ENCODE measurements at places on chromosomes 5 and 9. TPM values are rescaled to one million over a fixed set of nuclear protein-coding genes. Genes with fewer than 3 reads are reported as not detected.
A peak's percentile ranks its signal among the peaks of the same experiment; 100 is the strongest.

DNA sequence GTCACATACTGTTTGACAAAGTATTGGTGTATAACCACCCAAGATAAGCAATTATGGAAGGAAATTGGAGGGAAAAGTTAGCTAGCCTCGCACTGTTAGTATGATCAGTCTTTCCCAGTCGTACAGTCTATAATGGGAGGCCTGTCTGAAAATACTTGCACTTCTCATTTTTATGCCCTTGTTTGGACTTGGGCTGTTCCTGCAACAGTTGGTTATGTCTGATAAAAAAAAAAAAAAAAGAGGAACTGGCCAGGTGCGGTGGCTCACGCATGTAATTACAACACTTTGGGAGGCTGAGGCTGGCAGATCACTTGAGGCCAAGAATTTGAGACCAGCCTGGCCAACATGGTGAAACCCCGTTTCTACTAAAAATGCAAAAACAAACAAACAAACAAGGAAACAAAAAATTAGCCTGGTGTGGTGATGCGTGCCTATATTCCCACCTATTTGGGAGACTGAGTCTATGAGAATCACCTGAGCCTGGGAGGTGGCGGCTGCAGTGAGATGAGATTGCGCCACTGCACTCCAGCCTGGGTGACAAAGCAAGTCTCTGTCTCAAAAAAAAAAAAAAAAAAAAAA lies 58.3 kb upstream of the ANKRD33B start:
- no peaks in the 10 kb centered on the region for H3K27me3 ChIP-seq
- DNase-seq, result no peak
- H3K4me1 ChIP-seq, result peaks cover 11% of the 10 kb centered on the region
- H3K4me3 ChIP-seq, result no peak overlapping the region

- H3K4me1 ChIP-seq, result no peaks in the 10 kb centered on the region
- H3K27me3 ChIP-seq, result no peaks in the 10 kb centered on the region
- H3K27ac ChIP-seq, result no peak overlapping the region
Measured at GRCh38 chr9:6944093-6944551, 186.3 kb downstream of the KDM4C start.

DNA sequence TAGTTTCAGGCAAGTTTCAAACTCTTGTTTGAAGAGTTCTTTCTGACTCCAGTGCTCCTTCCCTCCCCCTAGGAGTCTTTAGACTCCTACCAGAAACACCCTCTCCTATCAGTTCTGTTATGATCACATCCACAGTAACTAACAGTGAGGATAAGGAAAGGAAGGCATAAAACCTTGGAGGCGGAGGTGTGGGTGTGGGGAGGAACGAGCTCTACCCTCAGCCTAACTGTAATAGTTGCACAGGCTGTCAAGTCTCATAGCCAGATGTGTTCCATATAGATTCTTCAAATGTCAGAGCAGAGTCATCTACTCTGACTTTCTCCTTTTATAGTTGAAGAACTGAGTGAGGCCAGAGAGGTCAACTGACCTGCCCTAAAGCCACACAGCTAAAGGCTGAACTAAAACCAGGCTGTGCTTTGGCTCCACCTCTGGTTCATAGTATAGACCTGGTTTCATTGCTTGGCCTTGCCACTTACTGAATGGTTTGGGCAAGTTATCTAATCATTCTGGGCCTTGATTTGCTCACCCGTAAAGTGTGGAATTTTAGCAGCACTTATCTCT lies 34.4 kb upstream of the PIK3R1 start:
- no peak overlapping the region for H3K4me3 ChIP-seq
- no peak overlapping the region for H3K27ac ChIP-seq
- no peaks in the 10 kb centered on the region for H3K27me3 ChIP-seq
- no peak for DNase-seq
- H3K36me3 ChIP-seq, result no peaks in the 10 kb centered on the region
- no peaks in the 10 kb centered on the region for H3K4me1 ChIP-seq

DNA sequence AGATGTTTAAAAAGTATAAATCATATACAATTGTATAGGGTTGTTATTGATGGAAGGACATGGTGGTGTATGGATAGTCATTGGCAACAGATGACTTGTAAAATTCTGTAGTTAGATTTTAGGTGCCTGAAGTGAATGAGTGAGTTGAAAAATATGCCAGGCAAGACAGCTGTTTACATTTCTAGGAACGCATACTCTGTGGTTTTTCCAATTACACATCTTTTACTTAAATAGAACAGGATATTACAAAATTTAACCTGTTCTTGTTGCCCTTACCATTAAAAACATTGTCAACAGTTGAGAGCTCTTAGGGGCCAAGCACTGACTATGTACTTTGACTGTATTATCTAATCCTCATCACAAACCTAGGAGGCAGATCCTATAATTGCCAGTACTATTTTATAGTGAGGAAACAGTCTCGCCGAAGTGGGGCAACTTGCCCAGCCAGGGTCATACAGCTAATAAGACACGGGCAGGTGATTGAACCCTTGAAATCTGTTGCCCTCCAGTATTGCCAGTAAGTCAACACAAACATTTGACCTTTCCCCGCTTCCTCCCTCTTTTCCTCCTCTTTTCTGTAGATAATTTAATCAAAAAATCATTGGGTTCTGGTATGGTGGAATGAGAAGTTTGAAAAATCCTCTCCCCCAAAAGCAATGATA lies 88.6 kb downstream of the MACROH2A1 start:
- H3K4me3 ChIP-seq, result no peak overlapping the region
- H3K27ac ChIP-seq, result no peak overlapping the region
- H3K36me3 ChIP-seq, result no peaks in the 10 kb centered on the region
- no peak for DNase-seq
- peaks cover 15% of the 10 kb centered on the region for H3K4me1 ChIP-seq
- peaks cover 12% of the 10 kb centered on the region for H3K27me3 ChIP-seq

DNA sequence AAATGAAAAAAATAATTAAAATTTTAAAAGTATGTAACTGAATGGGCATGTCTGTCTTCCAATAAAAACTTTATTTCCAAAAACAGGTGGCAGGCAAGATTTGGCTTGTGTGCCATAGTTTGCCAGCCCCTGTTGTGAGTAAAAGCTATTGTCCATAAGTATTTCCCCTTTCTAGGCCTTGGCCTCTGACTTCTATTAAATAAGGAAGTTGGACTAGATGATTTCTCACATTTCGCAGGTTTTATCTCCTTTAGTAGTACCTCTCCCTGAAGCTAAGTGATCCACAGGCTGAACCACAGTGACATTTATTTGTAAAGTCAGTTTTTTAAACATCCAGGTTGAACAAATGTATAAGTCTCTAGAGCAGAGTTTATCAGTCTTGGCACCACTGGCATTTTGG lies 41.3 kb downstream of the RECK start:
- no peak for DNase-seq
- H3K27ac ChIP-seq, result no peak overlapping the region
- H3K36me3 ChIP-seq, result no peaks in the 10 kb centered on the region
- H3K4me3 ChIP-seq, result no peak overlapping the region
- H3K27me3 ChIP-seq, result no peaks in the 10 kb centered on the region
- H3K4me1 ChIP-seq, result no peaks in the 10 kb centered on the region

- H3K36me3 ChIP-seq, result no peaks in the 10 kb centered on the region
- no peak overlapping the region for H3K27ac ChIP-seq
- H3K27me3 ChIP-seq, result no peaks in the 10 kb centered on the region
- H3K4me3 ChIP-seq, result no peak overlapping the region
- DNase-seq, result peak; percentile 49
- H3K4me1 ChIP-seq, result peaks cover 31% of the 10 kb centered on the region
Measured at GRCh38 chr9:98923451-98924123, 20.1 kb upstream of the COL15A1 start.

DNA sequence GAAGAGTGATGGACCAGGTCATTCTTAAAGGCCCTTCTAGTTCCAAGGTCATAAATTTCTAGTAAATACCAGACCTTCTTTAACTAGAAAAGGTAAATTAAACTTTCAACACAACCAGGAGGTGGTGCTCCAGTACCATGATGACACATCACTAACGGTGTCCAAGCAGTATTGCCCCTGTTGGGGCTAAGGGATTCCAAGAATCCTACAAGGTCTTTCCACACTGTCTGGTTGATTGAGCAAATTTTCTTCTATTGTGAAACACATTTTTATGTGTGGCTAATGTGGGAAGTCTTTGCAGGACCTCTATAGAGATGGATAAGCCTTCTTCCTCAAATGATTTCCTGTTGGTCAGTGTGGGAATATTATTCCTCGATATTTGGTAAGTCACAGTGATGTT lies 459.6 kb upstream of the PAPPA start:
- no peaks in the 10 kb centered on the region for H3K27me3 ChIP-seq
- H3K4me3 ChIP-seq, result no peak overlapping the region
- no peak overlapping the region for H3K27ac ChIP-seq
- no peaks in the 10 kb centered on the region for H3K36me3 ChIP-seq
- peak; percentile 73 for DNase-seq
- H3K4me1 ChIP-seq, result peaks cover 3% of the 10 kb centered on the region

DNA sequence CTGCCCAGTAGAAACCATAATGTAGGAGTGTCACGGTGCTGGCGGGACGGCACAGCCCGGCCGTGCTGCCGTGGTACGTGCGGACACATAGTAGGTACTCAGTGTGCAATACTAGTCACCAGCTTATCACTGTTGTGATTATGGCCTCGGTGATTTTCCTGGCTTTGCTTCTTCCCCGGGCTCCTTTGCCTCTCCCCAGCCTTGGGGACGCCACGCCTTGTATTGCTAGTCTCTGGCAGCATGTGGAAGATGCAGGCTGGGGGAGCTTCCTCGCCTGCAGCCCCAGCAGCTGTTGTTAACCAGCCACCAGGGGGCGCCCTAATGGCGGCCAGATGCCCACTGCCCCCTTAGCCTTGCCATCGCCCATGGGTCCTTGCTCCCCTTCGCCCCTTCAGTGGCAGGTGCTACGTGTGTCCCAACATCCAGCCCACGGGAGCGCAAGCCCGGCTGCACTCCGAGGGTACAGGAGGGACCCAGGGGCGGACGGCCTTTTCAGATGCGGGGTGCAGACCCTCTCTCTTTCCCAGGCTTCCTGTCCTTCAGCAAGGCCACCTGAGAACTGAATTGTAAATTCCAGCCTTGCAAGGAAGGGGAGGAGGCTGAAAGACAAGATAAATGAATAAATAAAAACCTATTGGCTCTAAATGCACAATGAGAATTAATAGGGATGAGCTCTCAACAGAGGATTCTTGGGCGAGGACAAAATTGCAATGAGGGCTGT lies 8.0 kb downstream of the NTNG2 start:
- no peaks in the 10 kb centered on the region for H3K36me3 ChIP-seq
- H3K4me1 ChIP-seq, result no peaks in the 10 kb centered on the region

DNA sequence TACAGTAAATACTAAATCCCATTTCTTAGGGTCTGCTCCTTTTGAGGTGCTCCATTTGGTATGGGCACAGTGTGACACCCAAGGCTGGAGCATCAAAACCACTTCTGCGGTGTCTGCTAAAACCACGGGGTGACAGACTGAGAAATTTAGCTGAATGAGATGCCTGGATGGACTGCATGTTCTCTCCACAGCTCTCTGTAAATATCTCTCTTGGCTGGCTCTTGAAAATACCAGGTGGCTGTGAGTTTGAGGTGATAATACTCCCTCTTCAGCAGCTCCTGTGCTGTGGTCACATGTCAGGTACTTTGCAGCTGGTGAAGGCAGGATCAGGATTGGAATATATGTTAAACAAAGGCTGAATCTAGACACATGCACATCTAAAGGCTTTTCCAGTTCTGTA lies 93.7 kb upstream of the SIMC1 start:
- no peaks in the 10 kb centered on the region for H3K4me1 ChIP-seq
- H3K27ac ChIP-seq, result no peak overlapping the region
- H3K4me3 ChIP-seq, result no peak overlapping the region
- no peaks in the 10 kb centered on the region for H3K36me3 ChIP-seq

GRCh38 chr9:92165484-92165883 lies 50.3 kb upstream of the SPTLC1 start:
- no peak overlapping the region for H3K4me3 ChIP-seq
- DNase-seq, result no peak
- H3K4me1 ChIP-seq, result no peaks in the 10 kb centered on the region
- no peaks in the 10 kb centered on the region for H3K36me3 ChIP-seq
- H3K27ac ChIP-seq, result no peak overlapping the region

- H3K27ac ChIP-seq, result no peak overlapping the region
- H3K27me3 ChIP-seq, result no peaks in the 10 kb centered on the region
- no peaks in the 10 kb centered on the region for H3K4me1 ChIP-seq
- H3K4me3 ChIP-seq, result no peak overlapping the region
- peaks cover 27% of the 10 kb centered on the region for H3K36me3 ChIP-seq
- no peak for DNase-seq
Measured at GRCh38 chr5:60636001-60636400, 64.0 kb downstream of the DEPDC1B start.

- no peak overlapping the region for H3K27ac ChIP-seq
- no peak overlapping the region for H3K4me3 ChIP-seq
- no peaks in the 10 kb centered on the region for H3K36me3 ChIP-seq
Measured at GRCh38 chr5:38404667-38405276, 146.4 kb downstream of the EGFLAM start.

- H3K4me3 ChIP-seq, result no peak overlapping the region
- no peaks in the 10 kb centered on the region for H3K4me1 ChIP-seq
- no peaks in the 10 kb centered on the region for H3K27me3 ChIP-seq
Measured at GRCh38 chr9:120369608-120370220, 210.3 kb downstream of the CDK5RAP2 start.

DNA sequence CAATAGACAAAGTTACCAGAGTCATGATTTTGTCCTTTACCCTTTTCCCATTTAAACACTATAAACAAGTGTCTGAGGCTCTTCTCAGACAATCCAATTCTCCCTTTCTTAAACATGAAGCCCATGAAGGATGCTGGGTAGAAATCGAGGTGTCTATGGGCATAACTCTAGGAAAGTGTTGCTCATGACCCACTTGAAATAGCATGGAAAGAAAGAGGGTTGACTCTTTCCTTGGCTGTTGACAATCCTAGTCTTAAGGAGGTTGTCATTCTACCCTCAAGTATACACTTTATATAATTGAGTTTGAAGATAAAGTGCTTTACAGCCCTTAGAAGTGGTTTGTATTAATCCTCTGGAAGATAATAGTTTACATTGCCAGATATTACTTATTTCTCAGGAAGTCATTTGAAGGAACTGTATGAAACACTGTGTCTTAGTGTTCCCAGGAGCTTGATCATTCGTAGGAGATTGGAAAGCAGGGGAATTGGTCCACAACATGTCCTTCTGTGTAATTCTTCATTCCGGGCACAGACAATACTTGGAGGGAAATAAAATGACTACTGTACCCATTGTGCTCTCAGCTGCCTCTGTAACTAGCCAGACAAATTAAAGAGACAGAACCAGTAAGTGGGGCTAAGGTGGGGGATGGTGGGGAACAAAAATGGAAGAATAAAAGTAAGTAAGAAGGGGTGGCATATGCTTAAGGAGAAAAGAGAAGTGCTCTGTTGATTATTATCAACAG lies 1078.3 kb upstream of the DMAC1 start:
- H3K4me3 ChIP-seq, result no peak overlapping the region
- no peaks in the 10 kb centered on the region for H3K27me3 ChIP-seq
- no peaks in the 10 kb centered on the region for H3K36me3 ChIP-seq

DNA sequence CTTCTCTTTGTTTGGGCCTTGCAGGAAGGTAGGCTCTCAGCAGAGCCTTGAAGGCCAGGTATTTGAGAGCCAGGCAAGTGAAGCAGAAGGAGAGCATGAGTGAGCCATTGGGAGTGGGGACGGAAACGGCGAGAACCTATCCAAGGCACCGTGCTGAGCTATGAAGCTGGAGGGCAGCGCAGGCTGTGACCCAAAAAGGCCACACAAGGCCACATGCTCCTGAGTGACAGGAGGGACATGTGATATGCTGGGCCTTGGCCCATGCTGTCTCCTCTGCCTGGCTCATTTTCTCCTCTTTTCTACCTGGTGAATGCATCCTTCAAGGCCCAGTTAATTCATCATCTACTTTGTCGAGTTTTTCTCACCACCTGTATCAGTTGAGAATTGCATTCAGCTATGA lies 136.3 kb downstream of the PALM2AKAP2 start:
- no peaks in the 10 kb centered on the region for H3K4me1 ChIP-seq
- no peak overlapping the region for H3K27ac ChIP-seq
- DNase-seq, result no peak
- no peak overlapping the region for H3K4me3 ChIP-seq
- no peaks in the 10 kb centered on the region for H3K36me3 ChIP-seq

The SLCO6A1 gene
- 0.51 TPM for total RNA-seq

The SOHLH1 gene
- total RNA-seq, result not detected

The HEMGN gene
- total RNA-seq, result not detected

The AMBP gene
- not detected for total RNA-seq

The SPATA31D4 gene
- total RNA-seq, result not detected

The HAVCR1 gene
- not detected for total RNA-seq

All from neural progenitor cell (in vitro differentiated cells).